ENCODE measurements at places on chromosomes 7 and 10.
A peak's percentile ranks its signal among the peaks of the same experiment; 100 is the strongest.

GRCh38 chr7:155298288-155298833 is 683 bp downstream of the INSIG1 start:
- DNase-seq: peak; percentile 23

DNA sequence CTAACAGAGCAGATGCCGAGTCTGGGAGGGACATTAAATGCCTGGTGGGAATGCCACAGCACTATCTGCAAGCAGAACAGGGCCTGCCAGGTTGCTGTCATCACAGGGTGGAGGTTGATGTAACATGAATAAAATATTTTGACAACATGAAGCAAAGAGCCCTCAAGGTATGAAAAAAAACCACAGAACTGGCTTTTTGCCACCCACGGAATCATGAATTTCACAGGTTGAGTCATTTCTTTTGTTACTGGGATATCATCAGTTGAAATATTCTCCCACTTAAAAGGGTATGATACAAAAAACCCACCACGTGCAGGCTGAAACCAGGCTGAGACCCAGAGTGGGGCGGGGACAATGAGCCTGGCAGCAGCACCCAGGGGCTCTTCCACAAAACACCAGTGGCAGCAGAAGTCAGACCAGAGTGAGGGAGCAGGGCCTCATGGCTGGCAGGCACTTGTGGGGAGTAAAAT is 220.1 kb downstream of the TNS3 start:
- DNase-seq: no peak

GRCh38 chr10:43287056-43288007 is 20.5 kb upstream of the RASGEF1A start:
- peak; percentile 49 for DNase-seq

DNA sequence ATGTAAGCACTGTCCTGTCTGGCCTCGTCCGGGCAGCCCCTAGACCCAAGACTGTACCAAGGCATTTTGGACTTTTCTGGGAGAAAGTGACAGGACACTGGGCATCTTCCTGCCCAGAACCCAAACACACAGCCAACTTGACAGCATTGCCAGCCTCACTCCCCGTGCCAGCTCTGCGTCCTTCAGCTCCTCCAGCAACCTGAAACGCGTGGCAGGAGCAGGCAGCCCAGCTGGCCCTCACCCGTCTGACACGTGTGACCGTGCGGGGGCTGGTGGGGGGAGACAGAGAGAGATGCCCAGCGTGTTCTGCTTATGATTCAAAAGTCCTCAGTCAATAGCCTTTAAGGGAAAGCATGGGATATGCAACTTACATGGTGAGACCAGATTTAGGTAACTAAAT is 50.3 kb upstream of the SLC29A3 start:
- DNase-seq: no peak

DNA sequence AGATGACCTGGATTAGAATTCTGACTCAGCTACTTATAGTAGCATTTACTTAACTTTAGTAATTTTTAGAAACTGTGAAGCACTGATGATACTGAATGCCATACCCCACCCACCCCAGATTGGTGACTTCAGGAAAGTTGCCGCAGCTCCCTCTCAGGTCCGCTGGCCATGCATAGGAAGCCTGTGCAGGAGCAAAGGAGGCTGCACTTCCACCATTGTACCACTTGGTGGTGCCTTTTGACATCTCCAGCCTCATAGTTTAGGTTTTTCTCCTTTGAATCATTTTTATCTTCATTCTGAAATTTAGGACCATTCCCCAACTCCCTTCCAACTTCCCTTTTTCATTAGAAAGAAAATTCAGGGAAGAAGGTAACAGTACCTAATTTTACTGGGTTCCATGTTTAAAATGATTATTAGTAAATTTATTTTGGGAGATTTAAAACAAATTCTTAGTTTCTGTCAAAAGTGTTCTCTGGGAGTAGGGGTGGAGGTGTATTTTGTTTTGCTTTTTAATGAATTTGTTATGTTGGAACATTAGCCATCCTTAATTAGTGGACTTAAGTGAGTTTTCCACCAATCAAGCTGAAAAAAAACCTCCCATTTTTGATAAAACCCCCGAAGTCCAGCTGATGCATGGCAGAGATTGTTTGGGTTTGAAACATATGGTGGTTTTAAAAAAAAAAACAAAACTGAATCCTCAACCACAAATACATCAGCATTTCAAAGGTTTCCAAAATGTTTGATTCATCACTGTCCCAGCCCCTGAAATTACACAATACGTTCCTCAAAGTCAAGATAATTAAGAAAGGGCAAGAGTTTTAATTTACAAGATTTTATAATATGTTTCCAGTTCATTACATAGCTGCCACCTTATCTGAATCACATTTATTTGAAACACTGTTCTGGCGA is 109.6 kb downstream of the WNT2 start:
- peak; percentile 38 for DNase-seq

DNA sequence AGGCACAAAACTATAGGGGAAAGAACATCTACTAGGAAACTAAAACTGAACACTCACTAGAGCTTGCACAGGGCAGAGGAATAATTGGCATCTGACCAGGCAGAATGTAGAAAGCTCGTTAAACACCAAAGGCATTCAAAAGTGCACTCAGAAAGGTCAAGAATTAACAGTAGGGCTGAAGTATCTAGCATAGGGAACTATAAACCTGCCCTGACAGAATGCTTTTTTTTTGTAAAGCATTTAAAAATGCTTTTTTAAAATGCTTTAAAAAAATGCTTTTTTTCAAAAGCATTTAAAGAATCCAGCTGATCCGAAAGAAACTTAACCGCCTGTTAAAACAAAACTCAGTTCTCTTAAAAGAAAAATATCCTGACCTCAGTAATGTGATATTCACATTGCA is 74.6 kb upstream of the EGFR start:
- DNase-seq: no peak

GRCh38 chr7:36132012-36132411 is 21.0 kb upstream of the EEPD1 start:
- DNase-seq: no peak

GRCh38 chr10:22833353-22833752 is 94.5 kb upstream of the ARMC3 start:
- no peak for DNase-seq

- no peak for DNase-seq
Observed at GRCh38 chr7:50220273-50220672, 84.2 kb upstream of the IKZF1 start.

DNA sequence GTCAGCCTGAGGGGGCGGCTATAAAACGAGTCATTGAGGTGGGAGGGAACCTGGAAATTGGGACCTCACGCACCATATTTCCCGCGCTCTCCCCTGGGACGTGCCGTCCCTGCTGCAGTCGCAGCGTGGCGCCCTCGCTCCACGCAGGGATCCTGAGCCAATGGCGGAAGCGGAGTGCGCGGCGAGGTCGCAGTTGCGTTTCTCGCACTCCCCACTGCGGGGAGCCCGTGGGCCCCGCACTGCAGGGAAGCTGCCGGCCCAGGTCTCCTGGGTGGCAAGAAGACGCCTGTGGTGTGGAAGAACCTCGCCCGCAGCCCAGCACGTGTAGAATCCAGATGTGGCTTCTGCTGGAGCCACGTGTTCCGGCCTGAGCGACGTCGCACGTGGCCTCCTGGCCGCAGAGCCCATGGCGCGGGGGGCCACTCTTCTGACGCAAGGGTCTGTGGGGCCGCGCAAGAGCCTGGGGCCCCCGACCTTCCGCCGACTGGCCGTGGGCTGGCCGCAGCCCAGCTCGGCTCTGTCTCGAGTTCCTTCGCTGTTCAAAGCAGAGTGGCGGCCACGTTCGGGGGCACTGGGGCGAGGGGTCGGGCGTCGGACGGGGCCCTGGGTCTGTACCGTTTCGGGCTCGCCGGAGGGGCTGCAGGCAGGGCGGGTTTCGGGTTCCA is 26.4 kb downstream of the HIF1AN start:
- peak; percentile 77 for DNase-seq

DNA sequence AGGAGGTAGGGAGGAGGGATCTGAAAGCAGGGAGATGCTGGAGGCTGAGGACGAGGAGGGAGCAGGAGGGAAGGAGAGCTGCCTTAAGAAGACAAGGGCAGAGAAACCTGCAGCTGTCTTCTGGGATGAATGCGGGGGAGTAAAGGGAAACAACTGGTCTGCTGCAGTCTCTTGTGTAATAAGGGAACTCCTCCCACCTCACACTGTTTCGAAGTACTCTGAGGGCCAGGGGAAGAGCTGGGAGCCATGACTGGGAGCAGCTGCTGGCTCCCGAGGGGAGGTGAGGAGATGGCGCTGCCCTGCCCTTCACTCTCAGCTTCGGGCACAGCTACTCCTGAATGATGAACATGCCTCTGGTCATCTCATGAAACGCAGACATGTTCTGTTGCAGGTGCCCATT is 65.1 kb downstream of the CLEC2L start:
- no peak for DNase-seq

GRCh38 chr10:99450624-99451498 is 20.4 kb upstream of the GOT1 start:
- no peak for DNase-seq

DNA sequence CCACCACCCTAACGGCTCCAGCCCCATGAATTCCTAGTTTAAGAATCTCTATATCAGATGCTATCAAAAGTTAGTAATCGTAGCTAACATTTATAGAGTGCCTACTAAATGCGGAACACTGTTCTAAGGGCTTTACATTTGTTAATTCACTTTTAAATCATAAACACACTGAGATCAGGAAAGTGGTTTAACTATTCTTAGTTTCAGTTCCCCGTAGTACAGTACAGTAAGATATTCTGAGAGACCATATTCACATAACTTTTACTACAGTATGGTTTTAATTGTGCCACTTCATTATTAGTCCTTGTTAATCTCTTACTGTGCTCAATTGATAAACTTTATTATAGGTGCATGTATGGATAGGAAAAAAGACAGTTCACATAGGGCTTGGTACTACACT is 22.5 kb downstream of the SYPL1 start:
- no peak for DNase-seq

GRCh38 chr10:33195608-33196376 is 138.7 kb downstream of the NRP1 start:
- no peak for DNase-seq

- DNase-seq: no peak
Observed at GRCh38 chr7:16422103-16422435, 731 bp upstream of the CRPPA start.

DNA sequence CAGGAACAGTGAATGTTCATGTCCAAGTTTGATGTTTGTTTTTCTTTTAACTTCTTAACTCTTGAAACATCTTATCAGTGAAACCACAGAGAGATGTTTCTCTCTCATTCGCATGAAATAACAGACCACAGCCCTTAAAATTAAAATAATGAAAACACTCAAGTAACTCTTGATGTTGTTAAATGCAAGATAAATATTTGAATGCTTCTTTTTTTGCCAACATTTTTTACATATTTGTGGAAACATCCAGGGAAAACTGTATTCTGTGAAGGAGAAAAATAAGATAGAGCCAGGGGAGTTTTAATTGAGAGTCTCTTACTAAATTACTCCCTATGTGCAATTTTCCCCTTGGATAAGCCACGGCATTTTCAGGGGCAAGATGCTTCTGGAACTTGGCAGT is 361.8 kb upstream of the MGMT start:
- DNase-seq: no peak

DNA sequence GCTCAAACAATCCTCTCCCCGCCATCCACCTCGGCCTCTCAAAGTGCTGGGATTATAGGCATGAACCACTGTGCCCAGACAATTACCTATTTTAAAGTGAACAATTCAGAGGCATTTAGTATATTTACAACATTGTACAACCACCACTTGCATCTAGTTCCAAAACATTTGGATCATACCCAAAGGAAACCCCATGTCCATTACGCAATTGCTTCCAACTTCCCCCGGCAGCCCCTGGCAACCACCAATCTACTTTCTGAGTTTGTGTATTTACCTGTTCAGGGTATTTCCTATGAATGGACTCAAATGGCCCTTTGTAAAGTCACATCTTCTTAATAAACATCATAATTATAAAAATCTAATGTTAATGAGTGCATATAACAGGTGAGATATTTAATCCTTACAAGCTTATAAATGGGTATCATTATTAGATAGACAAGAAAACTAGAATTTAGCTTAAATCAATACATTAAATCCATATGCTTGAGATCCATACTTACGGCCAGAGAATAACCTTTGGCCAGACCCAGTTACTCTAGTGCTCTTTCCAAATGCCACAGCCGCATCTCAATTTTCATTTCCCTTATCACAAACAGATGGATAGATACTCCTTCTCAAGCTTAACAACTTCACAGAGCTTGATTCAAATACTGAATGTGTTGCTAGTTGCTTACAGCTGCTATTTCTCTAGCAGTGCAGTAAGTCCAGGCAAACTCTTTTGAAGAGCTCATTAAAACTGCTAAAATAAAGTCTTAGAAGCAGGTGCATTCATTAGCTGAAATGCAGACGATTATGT is 133.4 kb upstream of the MKLN1 start:
- no peak for DNase-seq

DNA sequence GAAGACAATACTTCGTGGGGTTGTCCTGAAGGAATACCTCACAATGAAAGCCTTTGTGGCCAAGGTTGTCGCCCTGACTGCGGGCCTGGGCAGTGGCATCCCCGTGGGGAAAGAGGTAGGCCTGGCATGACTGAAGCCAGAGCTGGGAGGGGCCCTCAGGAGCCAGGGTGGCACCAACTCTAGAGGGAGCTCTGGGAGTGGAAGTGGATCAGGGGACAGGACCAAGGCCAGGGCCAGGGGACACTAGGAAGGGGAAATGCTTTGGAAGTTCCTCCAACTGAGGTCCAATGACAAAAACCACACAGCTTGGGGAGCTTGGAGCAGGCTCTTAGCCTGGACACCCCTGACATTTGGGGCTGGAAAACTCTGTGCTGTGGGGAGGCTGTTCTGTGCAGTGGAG is 5.8 kb downstream of the CLCN1 start:
- no peak for DNase-seq

GRCh38 chr7:142120524-142120923 is 9.0 kb downstream of the MGAM2 start:
- DNase-seq: no peak

DNA sequence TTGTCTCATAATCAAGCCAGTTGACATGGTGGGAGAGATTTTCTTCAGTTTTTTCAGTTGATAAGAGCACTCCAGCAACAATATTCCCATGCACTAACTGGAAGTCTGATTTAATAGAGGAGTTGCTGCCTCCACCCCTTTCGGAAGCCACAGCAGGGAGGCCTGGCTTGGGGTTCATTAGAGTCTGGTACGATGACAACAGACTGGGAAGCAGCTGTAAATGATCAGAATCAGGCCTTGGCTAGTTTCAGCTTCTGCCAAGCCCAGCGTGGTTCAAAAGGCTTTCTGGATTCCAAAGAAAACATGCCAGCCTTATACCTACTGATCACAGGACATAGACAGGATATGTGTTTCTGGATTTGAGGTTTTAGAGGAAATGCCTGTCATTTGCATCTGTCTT is 274.0 kb downstream of the CSTF2T start:
- DNase-seq: no peak

- no peak for DNase-seq
Observed at GRCh38 chr10:45376371-45376801, 2.4 kb downstream of the ALOX5 start.

GRCh38 chr10:99630433-99630832 is 10.2 kb upstream of the SLC25A28 start:
- no peak for DNase-seq

DNA sequence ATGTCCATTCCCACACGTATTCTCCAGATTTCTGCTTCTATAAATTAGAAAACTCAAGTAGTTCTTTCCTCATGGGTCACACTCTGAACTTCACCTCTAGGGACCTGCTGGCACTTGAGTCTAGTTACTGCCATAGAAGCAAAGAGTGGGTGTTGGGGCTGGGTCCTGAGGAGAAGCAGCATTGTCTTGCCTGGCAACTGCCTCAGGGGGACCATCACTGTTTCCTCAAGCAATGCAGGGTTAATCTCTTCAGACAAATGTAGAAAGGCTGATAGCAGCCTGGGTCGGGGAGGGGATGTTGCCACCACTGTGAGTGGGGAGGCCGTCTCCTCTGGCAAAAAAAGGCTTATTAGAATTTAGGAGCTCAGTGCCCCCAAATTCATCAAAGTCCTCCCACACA is 20.2 kb upstream of the PAPSS2 start:
- DNase-seq: no peak
